Eye (tissue), 1 donor: ENCODE measurements at places on chromosomes 2 and 18.

- peak; percentile 53 for DNase-seq
These were observed 90.2 kb upstream of the SCG2 start for GRCh38 chr2:223692191-223692947.

DNA sequence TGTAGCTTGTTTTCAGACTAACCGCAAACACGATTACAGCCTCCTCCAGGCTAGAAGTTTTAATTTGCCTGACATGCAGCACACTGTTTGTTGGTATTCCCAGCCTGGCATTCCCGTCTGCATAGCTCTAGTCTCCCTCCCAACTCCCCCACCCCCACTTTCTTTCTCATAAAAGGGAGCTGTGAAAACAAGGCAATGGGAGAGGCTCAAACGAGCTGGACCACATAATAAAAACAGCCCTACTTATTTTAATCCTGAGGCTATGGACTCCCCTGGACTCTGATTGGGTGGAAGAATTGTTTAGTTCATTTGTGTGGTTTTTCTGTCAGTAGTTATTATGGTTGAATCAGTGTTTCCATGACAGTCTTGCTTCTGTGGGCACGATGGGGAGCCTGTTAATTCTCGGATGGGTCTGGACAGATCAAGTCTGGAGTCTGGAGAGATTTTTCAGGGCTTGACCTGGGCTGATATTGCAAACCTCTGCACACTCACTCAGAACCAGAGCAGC is 1.2 kb downstream of the STON1 start:
- DNase-seq = peak; percentile 90

DNA sequence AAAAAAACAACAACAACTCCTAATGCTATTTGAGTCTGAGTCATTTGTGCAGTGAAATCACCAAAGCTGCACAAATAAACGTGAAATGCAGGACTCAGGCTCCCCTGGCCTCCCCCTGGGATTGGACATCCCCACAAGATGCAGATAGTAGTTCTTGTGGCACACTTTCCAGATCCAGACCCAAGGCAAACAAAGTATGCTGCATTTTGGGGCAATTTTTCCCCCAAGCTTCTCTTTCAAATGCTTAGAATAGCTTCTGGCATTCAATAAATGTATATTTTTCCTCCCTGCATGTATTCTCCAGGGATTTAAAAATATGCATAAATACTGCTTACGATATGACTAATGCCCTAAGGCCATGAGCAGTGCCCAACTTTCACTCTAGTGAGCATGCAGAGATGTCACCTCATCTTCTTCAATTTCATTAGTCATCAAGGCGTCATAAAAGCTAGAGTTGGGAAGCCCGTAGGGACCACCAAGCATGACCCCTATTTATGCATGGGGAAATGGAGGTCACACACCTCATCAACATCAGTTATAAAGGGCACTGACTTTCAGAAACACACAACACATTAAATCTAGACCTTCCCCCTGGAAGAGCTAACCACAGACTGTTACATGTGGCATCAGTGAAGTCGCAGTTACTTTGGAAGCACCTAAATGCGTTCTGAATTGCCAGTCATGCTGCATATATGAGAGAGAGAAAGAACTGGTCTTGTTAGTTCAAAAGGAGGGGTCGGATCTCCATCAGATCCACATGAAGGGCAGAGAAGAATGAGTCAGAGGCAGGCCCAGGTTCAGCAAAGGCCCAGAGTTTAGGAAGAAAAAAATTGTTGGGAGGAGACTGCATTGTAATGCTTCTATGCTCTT is 374.1 kb downstream of the LPIN1 start:
- DNase-seq = peak; percentile 27

DNA sequence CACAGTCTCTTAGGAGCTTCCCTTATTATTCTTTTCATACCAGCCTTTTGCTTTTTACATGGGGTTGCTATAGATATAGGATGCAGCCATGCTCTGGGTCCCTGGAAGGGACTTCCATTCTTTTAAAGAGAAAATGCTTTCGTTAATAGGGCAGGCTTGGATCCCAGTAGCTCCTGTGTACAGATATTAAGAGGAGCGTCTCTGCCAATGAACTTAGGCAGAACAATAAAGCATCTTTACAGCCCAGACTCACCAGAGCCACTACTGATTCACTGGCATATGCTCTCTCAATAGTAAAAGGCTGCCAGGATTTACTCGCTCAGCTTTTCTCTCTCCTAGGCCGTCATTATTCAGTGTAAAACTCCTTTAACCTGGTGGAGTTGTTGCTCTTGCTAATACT is 1385.4 kb upstream of the PIK3C3 start:
- DNase-seq = no peak

DNA sequence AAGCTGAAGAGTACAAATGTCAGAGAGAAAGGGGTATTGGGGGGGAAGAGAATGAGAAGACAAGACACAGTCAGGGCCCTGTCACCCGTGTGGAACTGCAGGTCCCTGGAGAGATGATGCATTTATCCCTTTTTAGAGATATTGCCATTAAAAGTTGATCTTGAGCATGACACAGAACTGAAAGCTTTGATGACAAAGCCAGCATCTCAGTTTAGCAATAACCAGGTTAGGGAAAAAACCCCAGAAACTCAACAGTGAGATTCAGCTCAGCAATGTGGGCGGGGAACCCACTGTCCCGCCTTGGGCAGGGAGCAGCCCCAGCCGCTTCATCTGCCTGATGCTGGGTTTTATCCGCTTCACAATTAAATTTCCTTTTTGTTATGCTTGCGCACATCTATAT is 181.1 kb downstream of the NEDD4L start:
- no peak for DNase-seq

DNA sequence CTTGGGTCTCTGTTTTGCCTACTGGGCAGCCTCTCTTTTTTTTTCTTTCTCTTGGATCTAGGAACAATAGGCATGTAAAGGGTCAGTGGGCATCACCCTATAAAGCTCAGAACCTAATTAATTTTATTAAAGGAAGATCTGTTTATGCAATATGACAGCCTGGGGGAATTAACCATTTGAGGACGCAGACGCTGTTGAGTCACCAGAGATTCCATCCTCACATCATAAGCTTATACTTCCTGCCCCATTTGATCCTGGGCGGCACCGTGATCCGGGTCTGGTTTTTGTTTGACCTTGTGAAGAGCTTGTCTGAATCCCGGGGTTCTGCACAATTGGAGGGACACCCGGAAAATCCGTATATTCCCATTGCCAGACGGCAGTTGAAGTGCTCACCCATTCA is 16.8 kb upstream of the BCL11A start:
- peak; percentile 82 for DNase-seq

- peak; percentile 87 for DNase-seq
These were observed 22.5 kb upstream of the POLE4 start for GRCh38 chr2:74935975-74936391.

DNA sequence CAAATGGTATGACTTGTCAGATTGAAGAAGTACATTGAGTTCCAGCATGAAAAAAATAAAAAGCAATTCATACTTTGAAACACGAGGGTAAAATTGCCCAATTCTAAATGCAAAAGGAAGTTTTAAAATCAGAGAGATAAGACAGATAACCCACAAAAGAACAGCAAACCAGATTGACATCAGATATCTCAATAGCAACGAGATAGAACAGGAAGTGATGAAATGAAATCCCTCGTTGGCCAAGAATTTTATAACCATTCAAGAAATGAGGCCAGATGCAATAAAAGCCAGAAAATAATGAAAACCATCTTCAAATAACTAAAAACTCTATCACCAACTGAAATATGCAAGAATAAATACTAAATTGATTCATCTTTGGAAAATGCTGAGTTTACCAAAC is 172.8 kb downstream of the CD226 start:
- DNase-seq = no peak

DNA sequence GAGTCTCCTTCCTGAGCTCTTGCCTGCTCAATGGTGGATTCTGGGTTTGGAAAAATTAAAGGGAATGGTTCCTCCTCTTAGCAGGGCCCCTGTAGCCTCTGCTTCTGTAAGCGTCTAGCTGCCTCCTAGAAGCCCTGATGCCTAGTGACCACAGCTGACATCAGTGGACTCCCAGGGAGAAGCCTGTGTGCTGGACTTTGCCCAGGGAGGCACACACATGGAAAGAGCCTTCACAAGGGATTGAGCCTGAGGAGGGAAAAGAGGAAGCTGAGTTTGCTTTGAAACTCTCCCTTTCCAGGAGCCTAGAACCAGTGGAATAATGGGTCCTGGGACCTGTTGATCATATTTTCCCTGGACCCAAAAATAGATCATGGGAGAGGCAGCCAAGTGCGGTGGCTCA is 1.4 kb upstream of the CFAP65 start:
- DNase-seq = no peak

DNA sequence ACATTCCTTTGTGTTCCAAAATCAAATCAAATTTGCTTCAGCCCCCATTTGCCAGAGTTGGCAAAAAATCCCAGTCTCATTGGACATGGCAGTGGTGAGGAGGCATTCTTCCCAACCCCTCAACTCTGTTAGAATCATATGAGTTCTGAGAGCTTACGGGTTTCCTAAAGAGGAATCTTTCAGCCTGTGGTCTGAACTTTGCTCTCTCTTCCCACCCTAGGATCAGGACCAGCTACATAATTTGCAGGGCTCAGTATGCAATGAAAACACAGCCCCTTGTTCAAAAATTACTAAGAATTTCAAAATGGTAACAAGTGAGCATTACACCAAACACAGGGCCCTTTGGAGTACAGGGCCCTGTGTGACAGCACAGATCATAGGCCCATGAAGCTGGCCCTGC is 47.1 kb upstream of the RMND5A start:
- no peak for DNase-seq

DNA sequence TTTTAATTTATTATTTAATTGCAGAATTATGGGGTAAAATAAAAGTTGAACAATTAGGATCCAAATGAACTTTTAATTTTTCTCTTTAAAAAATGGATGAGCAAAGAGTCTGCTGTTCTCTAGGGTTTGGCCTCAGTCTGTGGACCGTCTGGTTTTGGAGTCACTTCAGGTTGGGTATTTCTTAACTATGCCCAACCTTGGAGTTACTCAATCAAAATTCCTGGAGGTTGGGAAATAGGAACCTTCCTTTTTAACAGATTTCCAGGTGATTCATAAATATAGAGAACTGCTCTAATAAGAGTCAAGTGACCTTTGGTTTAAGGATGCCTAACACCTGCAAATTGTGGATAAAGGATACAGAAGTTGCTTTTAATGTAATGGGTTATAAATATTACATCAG is 241.5 kb upstream of the GCFC2 start:
- DNase-seq = no peak
